Activated CD4-positive, alpha-beta memory T cell treated with anti-CD3 and anti-CD28 coated beads, Interleukin-2, amount 10 ng/mL, durations not matched to agents 7 days and 5 days (primary cell): ENCODE measurements at places on chromosomes 7 and 10. TPM values are rescaled to one million over a fixed set of nuclear protein-coding genes. Genes with fewer than 3 reads are reported as not detected.

DNA sequence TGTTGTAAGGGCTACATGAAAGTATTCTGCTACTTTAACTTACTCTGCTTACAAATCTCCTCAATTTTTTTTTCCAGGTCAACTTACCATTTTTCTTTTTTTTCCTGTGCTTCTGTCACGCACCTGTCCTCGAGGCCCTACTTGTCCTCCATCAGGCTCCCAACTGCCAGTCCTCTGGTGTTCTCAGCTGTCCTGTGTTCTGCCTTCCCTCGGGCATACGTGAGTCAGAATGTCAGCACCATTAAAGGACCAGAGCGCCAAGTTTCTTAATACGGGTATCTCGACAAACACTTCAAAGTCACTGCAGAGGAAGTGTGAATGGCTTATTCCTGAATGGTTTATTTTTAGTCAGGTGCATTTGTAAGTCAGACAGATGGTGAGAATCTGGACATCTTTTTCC is at the start of gene TEX47:
Gene TEX47, minus strand, starts transcription at position 185 of the 400 bp plus-strand sequence. CDS start 795 bp downstream, outside the sequence.
- H3K36me3 ChIP-seq: no peaks in the 10 kb centered on the region
- no peak within 1 kb of the TSS for H3K27ac ChIP-seq
- DNase-seq: no peak
- no peaks in the 10 kb centered on the region for H3K27me3 ChIP-seq
- no peaks in the 10 kb centered on the region for H3K4me1 ChIP-seq
- no peak within 1 kb of the TSS for H3K4me3 ChIP-seq

- H3K27ac ChIP-seq: no peak overlapping the region
- H3K4me3 ChIP-seq: no peak overlapping the region
- H3K36me3 ChIP-seq: no peaks in the 10 kb centered on the region
Observed at GRCh38 chr10:129879655-129880054, 84.4 kb downstream of the EBF3 start.

DNA sequence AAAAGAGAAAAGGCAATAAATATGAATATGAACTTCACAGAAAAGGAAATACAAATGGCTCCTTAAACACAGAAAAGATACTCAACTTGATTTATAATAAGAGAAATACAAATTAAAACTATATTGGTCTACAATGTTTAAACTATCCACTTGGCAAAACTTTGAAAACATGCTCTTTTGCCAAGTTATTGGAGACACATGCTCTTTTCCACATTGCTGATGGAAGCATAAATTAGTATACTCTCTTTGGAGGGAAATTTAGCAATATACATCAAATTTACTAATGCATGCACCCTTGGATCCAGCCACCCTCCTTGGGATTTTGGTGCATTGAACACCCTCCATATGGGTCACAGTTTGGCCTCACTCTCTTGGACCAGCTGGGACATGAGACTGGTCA is 7.9 kb downstream of the TAS2R60 start:
- no peak for DNase-seq
- no peaks in the 10 kb centered on the region for H3K4me1 ChIP-seq
- H3K27ac ChIP-seq: no peak overlapping the region
- H3K27me3 ChIP-seq: no peaks in the 10 kb centered on the region

GRCh38 chr10:18238870-18239485 is 98.8 kb downstream of the CACNB2 start:
- no peaks in the 10 kb centered on the region for H3K4me1 ChIP-seq
- H3K36me3 ChIP-seq: no peaks in the 10 kb centered on the region
- H3K27ac ChIP-seq: no peak overlapping the region
- no peak for DNase-seq
- H3K4me3 ChIP-seq: no peak overlapping the region

DNA sequence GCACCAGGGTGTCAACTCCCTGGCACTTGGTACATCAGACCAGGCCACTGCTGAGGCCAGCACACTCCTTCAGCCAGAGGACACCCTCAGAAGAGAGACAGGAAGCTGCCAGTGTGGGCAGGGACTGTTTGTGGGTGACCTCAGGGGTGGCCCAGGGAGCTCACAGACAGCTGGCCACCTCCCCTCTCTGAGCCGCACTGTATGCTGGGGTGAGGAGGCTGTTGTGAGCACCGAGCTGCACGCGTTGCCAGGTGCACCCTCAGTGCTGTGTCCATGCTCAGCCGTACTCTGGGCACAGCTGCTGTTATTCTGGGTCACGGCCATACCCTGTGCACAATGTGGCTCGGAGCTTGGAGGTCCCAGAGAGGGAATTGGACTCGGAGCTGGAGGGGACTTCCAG is 61.5 kb upstream of the NANOS1 start:
- H3K27ac ChIP-seq: no peak overlapping the region
- H3K4me1 ChIP-seq: no peaks in the 10 kb centered on the region
- H3K27me3 ChIP-seq: peaks cover 24% of the 10 kb centered on the region
- H3K4me3 ChIP-seq: no peak overlapping the region
- no peak for DNase-seq
- no peaks in the 10 kb centered on the region for H3K36me3 ChIP-seq

Gene SPDYE9
- not detected for total RNA-seq

- peaks cover 43% of the 10 kb centered on the region for H3K36me3 ChIP-seq
- H3K4me1 ChIP-seq: peaks cover 67% of the 10 kb centered on the region
- H3K27me3 ChIP-seq: no peaks in the 10 kb centered on the region
- DNase-seq: no peak
Observed at GRCh38 chr7:24945899-24946298, 34.1 kb downstream of the OSBPL3 start.

GRCh38 chr7:44547536-44548231 is 6.6 kb upstream of the NPC1L1 start:
- no peak overlapping the region for H3K4me3 ChIP-seq
- DNase-seq: no peak
- peaks cover 24% of the 10 kb centered on the region for H3K27me3 ChIP-seq
- no peak overlapping the region for H3K27ac ChIP-seq

Gene GIMAP1
- total RNA-seq: 18.8 TPM

Gene IFIT2
- 14.6 TPM for total RNA-seq

- H3K27me3 ChIP-seq: no peaks in the 10 kb centered on the region
- H3K4me1 ChIP-seq: peaks cover 8% of the 10 kb centered on the region
- DNase-seq: no peak
- peaks cover 25% of the 10 kb centered on the region for H3K36me3 ChIP-seq
Observed at GRCh38 chr7:38190011-38190410, 12.0 kb downstream of the STARD3NL start.

Gene VPS37D
- total RNA-seq: 0.33 TPM

DNA sequence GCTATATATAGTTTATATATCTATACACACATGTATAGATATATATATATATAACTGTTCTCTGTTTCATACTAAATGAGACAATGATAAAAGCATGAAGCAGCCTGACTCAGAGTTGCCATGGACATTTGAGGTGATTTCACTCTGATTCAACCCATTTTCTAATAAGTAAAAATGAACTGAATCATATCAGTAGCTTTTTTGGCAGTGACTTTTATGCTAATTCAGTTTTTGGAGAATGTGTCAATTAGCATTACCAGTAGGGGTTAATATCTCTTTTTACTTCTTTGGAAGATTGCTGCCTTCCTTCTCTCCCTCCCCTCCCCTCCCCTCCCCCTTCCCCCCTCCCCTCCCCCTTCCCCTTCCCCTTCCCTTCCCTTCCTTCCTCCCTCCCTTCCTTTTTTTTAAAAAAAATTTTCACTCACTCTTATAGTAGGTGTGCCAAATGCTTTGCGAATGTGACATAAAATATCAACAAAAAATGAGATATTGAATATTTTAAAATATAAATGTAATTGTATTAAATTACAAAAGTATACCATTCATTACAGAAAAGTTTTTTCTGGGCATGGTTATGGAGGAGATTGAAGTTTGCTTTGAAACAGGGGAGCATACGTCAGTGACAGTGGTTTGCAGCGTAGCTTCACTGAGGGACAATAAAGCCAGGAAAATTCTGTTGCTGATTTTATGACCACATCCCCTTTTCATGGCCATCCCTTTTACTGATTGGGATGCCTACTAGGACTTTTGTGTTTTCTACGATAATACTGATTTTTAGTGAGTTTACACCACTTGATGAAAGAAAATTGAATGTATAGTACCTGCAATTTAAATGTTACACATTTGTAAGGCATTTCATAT is 64.0 kb upstream of the KLF6 start:
- no peak overlapping the region for H3K4me3 ChIP-seq
- no peak overlapping the region for H3K27ac ChIP-seq
- peaks cover 36% of the 10 kb centered on the region for H3K4me1 ChIP-seq
- H3K27me3 ChIP-seq: no peaks in the 10 kb centered on the region

GRCh38 chr7:20307119-20307518 is 23.6 kb upstream of the ITGB8 start:
- no peaks in the 10 kb centered on the region for H3K27me3 ChIP-seq
- H3K27ac ChIP-seq: no peak overlapping the region
- H3K36me3 ChIP-seq: no peaks in the 10 kb centered on the region
- no peak overlapping the region for H3K4me3 ChIP-seq
- no peak for DNase-seq

DNA sequence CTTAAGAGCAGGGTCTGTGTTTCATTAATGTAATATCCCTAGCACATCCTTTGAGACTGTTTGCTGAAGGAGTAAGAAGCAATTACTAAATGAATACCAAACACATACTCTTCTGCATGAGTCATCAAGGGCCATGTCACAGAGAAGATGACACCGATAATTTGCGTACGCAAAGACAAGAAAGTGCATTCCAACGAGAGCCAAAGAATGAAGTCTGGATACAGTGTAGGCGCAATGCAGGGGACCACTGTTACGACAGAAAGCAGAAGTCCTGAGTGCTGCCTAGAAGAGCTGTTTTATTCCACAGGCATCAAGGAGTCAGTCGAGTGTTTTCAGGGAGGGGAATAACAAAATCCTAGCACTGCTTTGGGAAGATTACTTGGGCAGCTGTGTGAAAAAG is 62.7 kb downstream of the VPS41 start:
- H3K27me3 ChIP-seq: no peaks in the 10 kb centered on the region
- no peak for DNase-seq
- H3K27ac ChIP-seq: no peak overlapping the region
- no peak overlapping the region for H3K4me3 ChIP-seq
- no peaks in the 10 kb centered on the region for H3K4me1 ChIP-seq
- H3K36me3 ChIP-seq: no peaks in the 10 kb centered on the region

Gene PI4K2A
- 13.3 TPM for total RNA-seq

GRCh38 chr10:43211030-43211429 is 55.8 kb downstream of the RASGEF1A start:
- H3K27me3 ChIP-seq: no peaks in the 10 kb centered on the region
- H3K27ac ChIP-seq: no peak overlapping the region
- no peak overlapping the region for H3K4me3 ChIP-seq
- H3K36me3 ChIP-seq: no peaks in the 10 kb centered on the region
- no peaks in the 10 kb centered on the region for H3K4me1 ChIP-seq
- no peak for DNase-seq

GRCh38 chr10:43194859-43195258 is 56.6 kb downstream of the CSGALNACT2 start:
- DNase-seq: no peak
- peaks cover 18% of the 10 kb centered on the region for H3K36me3 ChIP-seq
- H3K4me3 ChIP-seq: no peak overlapping the region
- H3K27ac ChIP-seq: no peak overlapping the region
- no peaks in the 10 kb centered on the region for H3K4me1 ChIP-seq
- no peaks in the 10 kb centered on the region for H3K27me3 ChIP-seq

- no peak overlapping the region for H3K4me3 ChIP-seq
- no peaks in the 10 kb centered on the region for H3K27me3 ChIP-seq
- DNase-seq: no peak
- no peaks in the 10 kb centered on the region for H3K4me1 ChIP-seq
- no peaks in the 10 kb centered on the region for H3K36me3 ChIP-seq
- H3K27ac ChIP-seq: no peak overlapping the region
Observed at GRCh38 chr10:75345738-75346137, 55.8 kb downstream of the ZNF503 start.

Gene SGCE
- 0.90 TPM for total RNA-seq

Gene CYP26C1
- total RNA-seq: not detected

GRCh38 chr7:41047789-41048191 is 655.1 kb downstream of the INHBA start:
- H3K4me1 ChIP-seq: no peaks in the 10 kb centered on the region
- H3K27me3 ChIP-seq: no peaks in the 10 kb centered on the region
- no peak for DNase-seq
- H3K27ac ChIP-seq: no peak overlapping the region

Gene NEUROD6
- not detected for total RNA-seq

DNA sequence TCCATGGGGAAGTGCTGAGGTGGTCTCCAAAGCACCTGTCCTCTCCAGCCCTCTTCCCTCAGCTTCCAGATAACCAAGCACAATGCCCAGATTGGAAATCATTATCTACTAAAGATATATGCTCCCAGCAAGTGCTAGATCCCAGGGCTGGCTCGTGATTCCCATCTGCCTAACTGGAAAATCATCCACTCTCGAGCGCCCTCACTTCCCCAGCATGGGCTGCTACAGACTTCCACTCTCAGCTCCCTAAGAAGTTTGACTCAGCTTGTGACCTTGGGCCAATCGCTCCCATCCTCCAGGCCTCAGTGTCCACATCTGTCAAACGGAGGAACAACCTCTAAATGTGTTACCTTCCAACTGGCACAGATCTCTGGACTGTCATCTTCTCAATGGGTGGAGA is 112.4 kb upstream of the ZMIZ1 start:
- H3K27me3 ChIP-seq: no peaks in the 10 kb centered on the region
- no peaks in the 10 kb centered on the region for H3K4me1 ChIP-seq
- no peak overlapping the region for H3K27ac ChIP-seq
- no peak for DNase-seq

DNA sequence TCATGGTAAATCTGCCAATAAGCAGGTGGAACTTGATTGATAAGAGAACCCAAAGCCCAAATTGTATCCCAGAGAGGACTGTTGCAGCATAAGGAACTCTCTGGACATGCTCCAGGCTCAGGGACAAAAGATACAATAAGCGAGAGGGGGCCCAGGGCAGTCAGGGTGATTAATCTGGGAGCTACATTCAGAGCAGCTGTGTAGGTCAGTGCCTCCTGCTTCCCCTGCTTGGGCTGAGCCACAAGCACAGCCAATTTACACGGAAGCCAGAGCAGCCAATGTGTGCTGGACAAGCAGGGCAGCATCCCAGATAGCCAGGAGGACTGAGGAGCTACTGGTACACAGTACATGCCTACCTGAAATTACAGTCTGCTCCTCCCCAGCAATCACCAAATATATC is 24.2 kb downstream of the MYPN start:
- DNase-seq: no peak
- H3K27me3 ChIP-seq: peaks cover 4% of the 10 kb centered on the region
- H3K4me1 ChIP-seq: peaks cover 2% of the 10 kb centered on the region
- H3K36me3 ChIP-seq: no peaks in the 10 kb centered on the region
- H3K27ac ChIP-seq: no peak overlapping the region
- no peak overlapping the region for H3K4me3 ChIP-seq

GRCh38 chr7:37206192-37206591 is 242.5 kb downstream of the ELMO1 start:
- H3K27me3 ChIP-seq: no peaks in the 10 kb centered on the region
- H3K36me3 ChIP-seq: peaks cover 49% of the 10 kb centered on the region
- peaks cover 18% of the 10 kb centered on the region for H3K4me1 ChIP-seq
- DNase-seq: no peak
- no peak overlapping the region for H3K4me3 ChIP-seq
- H3K27ac ChIP-seq: no peak overlapping the region
